ENCODE measurements at places on chromosomes 2 and 18.

- no peak for DNase-seq
These were observed 1.9 kb downstream of the AFTPH start for GRCh38 chr2:64526034-64526433.

- no peak for DNase-seq
These were observed 59.2 kb downstream of the ACVR2A start for GRCh38 chr2:147904051-147904450.

DNA sequence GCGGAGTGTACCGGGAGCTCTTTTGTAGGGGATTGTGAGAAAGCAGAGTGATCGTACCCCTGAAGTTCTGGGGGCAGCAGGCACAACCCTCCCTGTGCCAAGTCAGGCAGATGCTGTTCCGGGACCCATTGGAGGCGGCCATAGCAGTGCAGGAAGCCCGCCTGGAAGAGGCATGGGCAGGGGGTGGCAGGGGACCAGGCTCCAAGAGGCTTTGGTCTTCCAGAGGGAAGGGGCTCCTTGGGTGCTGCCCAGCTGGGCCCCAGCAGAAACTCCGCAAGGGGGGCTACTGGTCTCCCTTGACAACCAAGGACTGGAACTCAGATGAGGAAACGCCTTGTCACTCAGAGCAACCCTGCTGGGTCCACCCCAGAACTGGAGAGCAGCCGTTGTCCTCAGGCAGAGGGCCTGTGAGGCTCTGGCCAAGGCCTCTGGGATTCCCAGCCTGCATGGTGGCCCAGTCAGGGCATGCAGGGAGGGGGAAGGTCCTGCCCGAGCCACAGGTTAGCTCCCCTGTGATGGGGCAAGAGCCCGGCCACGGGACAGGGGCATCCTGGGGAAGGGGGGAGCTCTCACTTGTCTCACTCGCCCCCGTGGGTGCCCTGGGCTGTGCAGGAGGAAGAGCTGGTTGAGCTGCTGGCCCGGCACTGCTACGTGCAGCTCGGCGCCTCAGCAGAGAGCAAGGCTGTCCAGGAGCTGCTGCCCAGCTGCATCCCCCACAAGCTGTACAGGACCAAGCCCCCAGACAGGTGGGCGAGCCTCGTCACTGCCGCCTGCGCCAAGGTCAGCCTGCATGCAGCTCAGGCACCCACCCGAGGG is 21.0 kb upstream of the GPR17 start:
- no peak for DNase-seq

GRCh38 chr2:207230261-207231105 is 64.7 kb upstream of the KLF7 start:
- peak; percentile 56 for DNase-seq

- no peak for DNase-seq
These were observed 60.9 kb upstream of the RTN4 start for GRCh38 chr2:55111230-55111569.

GRCh38 chr2:173146590-173146989 is 70.9 kb downstream of the MAP3K20 start:
- DNase-seq, result no peak

DNA sequence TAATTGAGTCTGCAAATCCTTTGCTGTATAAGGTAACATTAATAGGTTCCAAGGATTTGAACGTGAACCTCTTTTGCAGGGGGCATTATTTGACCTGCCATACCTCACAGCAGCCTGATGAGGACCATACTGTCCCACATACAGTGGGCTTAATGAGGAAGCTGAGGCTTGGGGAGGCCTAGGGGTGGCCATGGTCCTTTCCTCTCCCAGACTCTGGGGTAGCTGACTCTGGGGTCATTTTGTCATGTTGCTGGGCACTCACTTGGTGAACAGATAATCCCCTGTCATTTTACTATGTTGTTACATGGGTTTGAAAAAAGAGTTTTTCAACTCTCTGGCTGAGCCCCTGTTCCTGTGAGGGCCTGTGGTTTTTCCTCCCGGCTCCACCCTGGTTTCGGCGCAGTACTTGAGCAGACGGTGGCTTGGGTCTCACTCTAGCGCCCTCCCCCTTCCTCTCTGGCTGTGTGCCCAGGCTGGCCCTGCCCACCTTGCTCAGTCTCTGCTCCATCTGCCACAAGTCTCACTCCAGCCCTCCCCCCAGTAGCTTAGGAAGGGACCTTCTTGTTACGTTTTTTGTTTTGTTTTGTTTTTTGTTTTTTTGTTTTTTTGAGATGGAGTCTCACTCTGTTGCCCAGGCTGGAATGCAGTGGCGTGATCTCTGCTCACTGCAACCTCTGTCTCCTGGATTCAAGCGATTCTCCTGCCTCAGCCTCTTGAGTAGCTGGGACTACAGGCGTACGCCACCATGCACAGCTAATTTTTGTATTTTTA is 21.0 kb downstream of the INPP4A start:
- no peak for DNase-seq

- no peak for DNase-seq
These were observed 27.4 kb upstream of the EIF2AK3 start for GRCh38 chr2:88654714-88655113.

- no peak for DNase-seq
These were observed 352 bp upstream of the HOXD12 start for GRCh38 chr2:176099159-176099727.
